ENCODE measurements at places on chromosomes 16 and 17.
A peak's percentile ranks its signal among the peaks of the same experiment; 100 is the strongest.

DNA sequence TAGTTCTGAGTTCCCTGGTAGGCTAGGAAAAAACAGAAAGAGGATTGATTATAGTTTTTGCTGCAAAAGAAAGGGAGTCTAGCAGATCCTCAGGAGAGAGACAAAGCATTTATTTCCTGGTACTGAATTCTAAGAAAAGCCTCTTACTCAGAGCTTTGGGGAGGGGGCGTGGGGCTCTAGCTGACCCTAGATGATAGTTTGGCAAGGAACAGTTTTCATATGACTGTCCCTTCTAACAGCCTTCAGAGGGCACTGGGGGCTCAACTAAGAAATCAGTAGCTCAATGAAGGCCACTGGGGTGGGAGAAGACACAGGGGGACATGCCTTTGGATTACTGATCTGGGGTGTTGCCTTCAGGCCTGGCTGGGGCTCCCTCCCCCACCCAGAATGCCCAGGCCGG is 4.0 kb downstream of the CA7 start:
- no peak for DNase-seq

DNA sequence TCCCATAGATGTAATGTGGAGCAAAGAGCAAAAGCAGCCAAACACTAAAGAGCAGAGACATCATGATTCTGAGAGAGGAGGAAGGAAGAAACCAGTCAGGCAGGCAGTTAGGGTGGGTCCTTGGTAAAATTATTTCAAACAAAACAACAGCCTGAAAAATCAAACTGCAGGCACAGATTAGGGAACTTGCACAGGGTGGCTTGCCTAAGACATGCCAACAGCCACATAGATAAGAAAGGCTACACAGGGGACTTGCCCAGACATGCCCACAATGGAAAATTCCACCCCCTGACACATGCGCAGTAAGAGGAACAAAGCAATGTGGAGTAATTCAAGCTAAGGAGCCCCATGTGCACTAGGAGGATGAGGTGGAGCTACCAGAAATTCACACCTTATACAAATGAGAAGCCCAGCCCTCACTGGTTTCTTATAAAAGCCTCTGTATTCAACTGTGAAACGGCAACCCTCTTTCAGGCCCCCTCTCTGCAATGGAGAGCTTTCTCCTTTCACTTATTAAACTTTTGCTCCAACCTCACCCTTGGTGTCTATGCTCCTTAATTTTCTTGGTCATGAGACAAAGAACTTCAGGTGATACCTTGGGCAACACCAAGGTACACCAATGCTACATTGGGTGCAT is 7.3 kb upstream of the GAS7 start:
- DNase-seq: no peak

DNA sequence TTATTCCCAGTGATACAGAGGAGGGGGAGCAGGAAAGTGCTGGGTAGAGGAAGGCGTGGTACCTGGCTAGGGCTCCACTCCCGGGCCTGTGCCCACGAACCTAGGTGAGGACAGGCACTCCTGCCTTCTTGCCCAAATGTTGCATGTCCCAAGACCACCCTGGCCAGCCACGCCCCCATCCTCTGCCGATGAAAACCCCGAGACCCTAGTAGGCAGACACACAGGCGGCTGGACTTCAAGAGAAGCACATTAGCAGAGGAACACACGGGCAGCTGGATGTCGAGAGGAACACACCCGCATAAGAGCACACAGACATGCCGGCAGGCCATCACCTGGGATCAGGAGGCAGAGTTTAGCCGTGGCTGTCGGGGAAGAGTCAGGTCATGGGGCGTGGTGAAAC is 1386.5 kb upstream of the GOT2 start:
- no peak for DNase-seq

DNA sequence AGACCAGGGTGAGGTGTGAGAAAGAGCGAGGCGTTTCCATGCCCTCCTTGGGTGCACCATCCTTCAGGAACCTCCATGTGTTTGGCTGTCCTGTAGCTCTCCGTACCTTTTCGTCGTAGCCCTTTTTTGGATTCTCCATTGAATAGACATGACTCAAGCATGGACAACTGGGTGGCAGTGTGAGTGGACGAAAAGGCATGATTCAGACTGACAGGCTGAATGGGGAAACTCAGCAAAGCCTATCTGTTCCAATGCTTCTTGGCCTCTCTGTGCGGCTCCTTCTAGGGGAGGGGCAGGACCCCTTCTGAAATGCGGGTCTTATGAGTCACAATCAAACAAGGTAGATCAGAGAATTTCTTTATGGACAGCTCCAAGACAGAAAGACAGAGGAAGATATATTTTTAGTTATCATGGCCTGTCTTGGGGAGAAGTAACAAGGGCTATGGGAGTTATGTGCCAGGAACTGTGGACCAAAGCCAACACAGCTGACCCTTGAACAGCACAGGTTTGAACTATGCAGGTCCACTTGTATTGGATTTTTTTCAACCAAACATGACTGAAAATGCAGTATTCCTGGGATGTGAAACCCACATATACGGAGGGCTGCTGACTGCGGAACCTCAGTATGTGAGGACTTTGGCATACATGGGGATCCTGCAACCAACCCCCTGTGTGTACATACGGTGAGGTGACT is 22.9 kb downstream of the ADORA2B start:
- DNase-seq: no peak

GRCh38 chr16:22764662-22765327 is 49.2 kb upstream of the HS3ST2 start:
- DNase-seq: no peak

DNA sequence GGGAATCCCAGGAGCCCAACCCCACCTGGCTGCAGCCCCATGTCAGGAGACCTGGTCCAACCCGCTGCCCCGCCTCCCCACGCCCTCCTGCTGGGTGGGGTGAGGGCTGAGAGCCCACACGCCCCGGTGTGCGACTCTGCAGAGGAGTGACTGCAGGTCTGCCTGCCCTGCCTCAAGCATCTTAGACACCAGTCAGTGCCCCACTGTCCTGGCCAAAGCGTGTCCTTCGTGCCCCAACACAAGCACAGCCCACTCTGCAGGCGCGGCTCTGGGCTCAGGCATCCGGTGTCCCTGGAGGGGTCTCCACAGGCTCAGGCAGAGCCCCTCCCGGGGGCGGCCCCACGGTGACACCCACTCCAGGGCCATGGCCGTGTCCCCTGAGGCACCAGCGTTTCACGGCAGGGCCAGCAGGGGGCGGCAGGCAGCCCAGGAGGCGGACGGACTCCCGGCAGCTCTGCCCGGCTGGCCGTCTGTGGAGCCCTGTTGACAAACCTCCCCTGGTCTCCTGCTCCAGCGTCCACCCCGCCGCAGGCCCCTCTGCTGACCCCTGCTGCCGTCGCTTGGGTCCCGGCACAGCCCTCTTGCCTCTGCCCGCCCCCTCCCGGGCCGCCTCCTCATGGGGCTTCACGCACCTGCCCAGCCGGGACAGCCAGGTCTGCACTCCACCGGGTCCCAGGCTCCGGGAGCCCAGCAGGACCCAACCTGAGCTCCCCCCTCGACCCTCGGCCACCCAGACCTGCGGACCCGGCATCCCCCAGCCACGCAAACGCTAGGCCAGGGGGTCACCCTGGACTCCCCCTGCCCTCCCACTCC is 8.6 kb upstream of the UBE2I start:
- peak; percentile 49 for DNase-seq

DNA sequence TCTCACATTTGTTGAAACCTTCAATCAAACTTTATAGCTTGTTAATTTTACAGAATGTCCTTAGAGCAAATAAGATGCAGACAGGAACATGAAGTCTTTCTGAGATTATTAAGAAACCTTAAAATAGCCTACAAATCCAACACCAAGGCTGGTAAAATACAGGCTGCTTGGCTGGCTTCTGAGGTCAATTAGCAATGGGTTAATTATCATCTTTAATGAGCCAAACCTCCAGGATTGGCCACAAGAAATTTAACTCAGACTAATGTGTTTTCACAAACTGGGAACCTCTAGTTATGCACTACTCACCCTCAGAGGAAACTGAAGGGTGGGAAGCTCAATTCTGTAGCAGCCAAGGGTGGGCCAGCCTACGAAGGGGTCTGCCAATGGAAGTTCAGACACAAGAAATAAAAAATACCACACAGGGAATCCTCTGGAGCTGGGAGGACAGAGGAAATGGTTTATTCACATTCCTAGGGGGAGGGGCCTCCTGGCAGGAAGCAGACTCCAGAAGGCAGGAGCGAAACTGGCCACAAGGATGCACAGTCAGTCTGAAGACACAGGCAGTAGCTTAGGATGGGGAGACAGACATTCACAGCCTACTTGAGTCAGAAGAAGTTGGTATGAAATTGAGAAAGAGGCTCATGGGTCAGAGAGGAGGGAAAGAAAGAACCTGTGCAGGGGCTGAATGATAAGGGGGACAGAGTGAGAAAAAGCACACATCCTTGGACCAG is 36.1 kb downstream of the HIC1 start:
- no peak for DNase-seq

DNA sequence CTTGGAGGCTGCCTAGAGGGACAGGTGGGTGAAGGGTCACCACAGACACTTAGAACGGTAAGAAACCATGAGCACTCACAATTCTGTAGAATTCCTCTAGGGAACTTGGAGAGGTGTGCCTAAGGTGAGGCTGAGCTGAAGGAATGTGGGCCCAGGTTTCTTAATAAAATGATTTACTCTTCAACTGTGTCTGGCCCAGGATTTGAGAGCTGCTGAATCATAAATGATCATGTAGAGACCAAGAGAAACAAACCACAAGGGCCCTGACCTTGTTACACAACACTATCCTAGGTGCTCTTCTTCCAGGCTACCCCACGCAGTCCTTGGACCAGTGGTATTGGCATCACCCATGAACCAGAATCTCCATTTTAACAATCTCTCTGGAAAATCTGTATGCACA is 27.7 kb downstream of the ZNF18 start:
- no peak for DNase-seq

- no peak for DNase-seq
Measured at GRCh38 chr16:54522584-54522983, 236.0 kb upstream of the IRX3 start.

- peak; percentile 61 for DNase-seq
Measured at GRCh38 chr17:4881761-4882555, 17.4 kb upstream of the C17orf107 start.

GRCh38 chr17:40447148-40447644 is 3.9 kb downstream of the IGFBP4 start:
- no peak for DNase-seq

GRCh38 chr17:1197781-1198490 is 18.2 kb upstream of the ABR start:
- DNase-seq: no peak

GRCh38 chr16:50705436-50706110 is 12.2 kb downstream of the NOD2 start:
- no peak for DNase-seq

DNA sequence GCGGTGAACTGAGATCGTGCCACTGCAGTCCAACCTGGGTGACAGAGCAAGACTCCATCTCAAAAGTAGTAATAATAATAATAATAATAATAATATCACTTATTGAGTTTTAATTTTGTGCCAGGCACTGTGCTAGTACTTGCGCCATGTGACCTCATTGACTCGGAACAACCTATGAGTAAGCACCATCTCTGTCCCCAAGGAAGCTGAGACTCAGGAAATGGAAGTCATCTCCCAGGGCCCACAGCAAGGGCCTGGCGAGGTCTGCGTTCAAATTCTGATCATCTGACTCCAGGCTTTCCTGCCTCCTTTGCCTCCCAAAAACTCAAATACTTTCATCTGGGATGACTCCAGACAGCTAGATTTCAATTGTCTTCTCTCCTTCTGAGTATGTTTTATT is 162.9 kb downstream of the SEC14L1 start:
- DNase-seq: no peak

- DNase-seq: no peak
Measured at GRCh38 chr17:1315409-1315808, 35.9 kb downstream of the TRARG1 start.
